Cerebellar cortex (tissue), 1 donor: ENCODE measurements at places on chromosomes 1 and 21.
A peak's percentile ranks its signal among the peaks of the same experiment; 100 is the strongest.

GRCh38 chr1:94550800-94551241, 9.3 kb upstream of the F3 start:
- DNase-seq, result no peak

- peak; percentile 91 for DNase-seq
These were observed 4.5 kb downstream of the TTC24 start for GRCh38 chr1:156583821-156584622.

GRCh38 chr1:185393815-185394214, 76.8 kb upstream of the IVNS1ABP start:
- DNase-seq, result no peak

DNA sequence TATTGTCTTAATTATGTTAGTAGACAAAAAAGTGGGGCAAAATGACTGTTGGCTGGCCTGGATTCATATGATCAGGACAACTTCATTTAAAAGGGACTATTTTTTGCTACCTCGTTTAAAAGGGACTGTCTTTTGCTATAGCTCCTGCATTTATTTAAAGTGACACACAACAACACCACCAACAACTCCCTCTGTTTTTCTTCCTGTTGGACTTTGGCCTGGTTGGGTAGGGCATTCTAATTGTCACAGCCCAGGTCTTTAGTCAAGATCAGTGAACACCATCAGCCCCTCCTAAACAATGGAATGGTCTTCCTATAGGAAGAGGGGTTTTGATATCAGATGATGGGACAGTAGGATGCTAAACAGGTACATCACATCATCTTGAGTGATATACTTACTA, 241.8 kb downstream of the GPR52 start:
- no peak for DNase-seq

GRCh38 chr1:35509558-35509957, 47.6 kb downstream of the KIAA0319L start:
- no peak for DNase-seq

GRCh38 chr1:95006681-95007080, 66.1 kb downstream of the ALG14 start:
- DNase-seq, result peak; percentile 23

DNA sequence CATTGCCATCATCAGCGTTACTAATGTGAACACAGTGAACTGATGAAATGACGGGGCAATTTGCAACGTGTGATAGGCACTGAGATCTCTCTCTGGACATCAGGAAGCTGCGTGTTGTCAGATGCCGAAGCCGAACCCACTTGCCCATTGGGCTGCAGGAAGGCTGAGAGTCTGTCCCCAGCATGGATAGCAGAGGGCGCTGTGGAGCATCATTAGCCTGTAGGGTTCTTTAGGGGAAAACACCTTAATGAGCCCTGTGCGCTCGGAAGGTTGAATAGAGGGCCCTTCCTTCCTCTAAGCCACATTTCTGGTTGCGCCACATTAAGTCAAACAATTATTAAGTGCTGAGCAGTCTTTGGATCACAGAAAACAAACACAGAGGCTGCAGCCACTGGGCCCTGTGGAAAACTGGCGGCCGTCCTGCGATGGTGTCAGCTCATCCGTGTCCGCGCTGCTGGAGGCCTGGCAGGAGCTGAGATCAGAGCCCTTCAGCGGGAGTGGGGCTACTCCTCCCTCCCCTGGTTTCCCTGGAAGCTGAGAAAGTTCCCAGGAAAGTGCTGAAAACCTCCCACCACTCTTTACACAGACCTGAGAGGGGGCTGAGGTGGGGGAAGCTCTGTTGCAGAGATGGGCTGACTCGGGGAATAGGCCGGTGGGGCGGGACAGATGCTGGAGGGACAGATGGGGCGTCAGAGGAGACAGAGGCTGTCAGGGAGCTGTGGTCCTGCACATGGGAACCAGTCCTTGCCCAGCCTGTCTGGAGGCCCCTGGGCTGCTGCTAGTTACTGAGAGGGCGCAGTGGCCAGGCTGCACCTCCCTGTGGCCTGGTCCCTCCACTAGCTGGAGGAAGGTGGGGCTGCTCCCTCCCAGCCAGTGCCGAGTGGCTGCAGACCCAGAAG, 12.7 kb downstream of the TFF2 start:
- DNase-seq, result peak; percentile 82

GRCh38 chr1:223765036-223765718, 52.8 kb downstream of the CAPN2 start:
- peak; percentile 57 for DNase-seq

GRCh38 chr1:241684108-241684507, 32.0 kb downstream of the WDR64 start:
- no peak for DNase-seq

DNA sequence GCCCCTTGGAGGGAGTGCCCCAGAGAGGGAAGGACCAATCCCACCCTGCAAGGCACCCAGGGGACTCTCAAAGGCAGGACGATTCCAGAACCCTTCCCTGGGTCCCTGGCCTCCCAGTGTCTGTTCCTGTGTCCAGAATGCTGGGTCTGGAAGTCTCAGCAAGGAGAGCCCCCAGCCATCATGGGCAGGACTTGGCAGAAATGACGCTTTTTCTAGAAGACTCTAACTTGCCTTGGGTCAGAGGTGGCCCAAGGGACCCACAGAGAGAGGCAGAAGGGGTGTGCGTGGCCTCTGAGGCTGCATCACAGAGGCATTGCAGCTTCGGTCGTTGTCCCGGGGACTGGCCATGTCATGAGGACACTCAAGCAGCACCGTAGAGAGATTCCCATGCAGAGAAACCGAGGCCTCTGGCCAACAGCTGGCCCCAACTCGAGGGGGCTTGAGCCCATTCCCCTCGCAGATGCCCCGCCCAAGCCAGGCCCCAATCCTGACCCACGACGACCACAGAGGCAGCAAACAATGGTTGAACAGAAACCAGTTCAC, 57.8 kb downstream of the WNT9A start:
- DNase-seq, result no peak

GRCh38 chr21:14215971-14216641, at the start of gene RBM11:
Gene RBM11, plus strand, starts transcription at chr21:14216157. Its CDS starts 30 bp downstream, at chr21:14216187.
- DNase-seq, result peak; percentile 54
